ENCODE measurements at places on chromosomes 13 and 19. TPM values are rescaled to one million over a fixed set of nuclear protein-coding genes. Genes with fewer than 3 reads are reported as not detected.

Gene VWA8
- total RNA-seq = 10.1 TPM

Gene GRIN2D
- 0.76 TPM for total RNA-seq

Gene ZNF525
- total RNA-seq = 7.6 TPM

Gene ZNF491
- total RNA-seq = 1.6 TPM

Gene CCNA1
- total RNA-seq = not detected

Gene CLEC4M
- not detected for total RNA-seq

Gene RHPN2
- total RNA-seq = 1.3 TPM

Gene GAPDHS
- total RNA-seq = not detected

Gene CIC
- total RNA-seq = 22.3 TPM

Gene CD33
- not detected for total RNA-seq

Gene ZNF729
- not detected for total RNA-seq

Gene ZNF730
- total RNA-seq = 0.22 TPM

Gene LHB
- not detected for total RNA-seq

Gene KLK2
- not detected for total RNA-seq

Gene METTL21C
- not detected for total RNA-seq
